ENCODE measurements at places on chromosomes 1 and 21.

DNA sequence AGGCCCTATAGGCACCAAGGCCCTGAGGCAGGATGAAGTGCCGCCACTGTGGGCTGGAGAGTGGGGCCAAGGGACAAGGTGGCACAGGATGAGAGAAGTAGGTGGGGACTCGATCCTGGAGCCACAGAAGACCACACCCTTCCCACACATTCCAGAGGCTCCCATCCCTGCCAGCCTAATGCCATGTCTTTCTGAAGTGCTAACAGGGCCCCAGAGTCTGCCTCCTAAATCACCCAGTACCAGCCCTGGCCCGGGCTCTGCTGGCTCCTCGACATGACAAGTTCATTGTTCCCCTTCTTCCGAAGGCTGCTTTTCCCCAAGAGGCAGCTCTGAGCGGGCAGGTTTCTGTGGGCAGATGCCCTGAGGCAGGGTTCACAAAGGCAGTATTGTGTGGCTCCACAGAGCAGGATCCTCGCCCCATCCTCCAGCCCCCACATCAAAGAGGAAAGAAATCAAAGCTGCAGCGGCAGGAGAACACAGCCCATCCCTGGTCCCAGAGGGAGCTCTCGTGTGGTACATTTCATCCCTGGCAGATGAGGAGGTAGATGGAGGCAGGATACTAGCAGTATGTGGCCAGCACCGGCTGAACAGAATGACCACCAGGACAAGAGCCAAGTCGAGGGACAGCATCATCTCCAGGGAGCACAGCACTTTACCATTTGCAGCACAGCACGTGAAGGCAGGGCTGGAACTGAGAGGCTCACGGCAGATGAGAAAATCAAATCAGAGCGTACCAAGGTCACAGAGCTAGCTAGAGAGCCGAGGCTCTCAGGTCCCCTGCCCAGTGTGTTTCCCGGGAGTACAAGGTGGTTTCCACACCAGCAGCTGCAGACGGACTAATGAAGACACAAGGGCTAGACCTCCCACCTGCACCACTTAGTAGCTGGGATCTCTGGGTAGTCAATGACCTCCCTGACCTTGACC, 64.8 kb downstream of the SYF2 start:
- DNase-seq: no peak

DNA sequence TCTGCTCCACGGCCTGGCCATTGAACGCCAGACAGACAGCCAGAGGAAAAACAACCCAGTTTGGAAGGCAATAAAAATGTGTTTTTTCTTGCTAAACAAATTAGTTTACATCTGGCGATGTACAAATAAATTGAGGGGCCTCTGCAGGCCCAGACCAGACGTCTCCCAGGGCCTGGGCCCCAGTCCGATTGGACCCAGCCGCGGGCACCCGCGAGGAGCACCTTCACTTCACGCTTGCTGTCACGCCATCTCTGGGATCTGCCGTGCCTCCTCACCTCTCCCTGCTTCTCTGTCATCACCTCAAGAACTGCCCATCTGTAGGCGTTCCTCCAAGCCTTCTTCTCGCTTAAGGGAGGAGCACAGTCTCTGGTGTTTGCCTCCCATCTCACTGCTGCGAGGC, 61.5 kb downstream of the GLIS1 start:
- no peak for DNase-seq

DNA sequence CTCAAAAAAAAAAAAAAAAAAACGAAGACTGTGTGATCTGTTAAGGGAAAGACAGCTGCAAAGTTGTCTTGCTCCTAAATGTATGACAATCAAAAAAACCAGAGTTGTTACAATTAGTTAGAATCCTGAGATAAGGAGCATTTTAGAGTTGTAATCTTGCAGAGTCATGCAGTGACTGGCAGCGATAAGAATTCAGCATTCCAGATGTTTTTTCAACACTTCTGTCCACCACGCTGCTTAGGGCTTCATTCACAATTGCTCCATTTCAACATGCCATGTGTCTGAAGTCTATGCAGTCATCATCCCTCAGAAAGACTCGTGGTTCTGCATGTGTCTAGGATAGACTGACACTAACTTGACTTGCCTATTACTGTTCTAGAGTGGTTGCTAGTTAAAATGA, 102.4 kb upstream of the BACE2 start:
- DNase-seq: no peak

DNA sequence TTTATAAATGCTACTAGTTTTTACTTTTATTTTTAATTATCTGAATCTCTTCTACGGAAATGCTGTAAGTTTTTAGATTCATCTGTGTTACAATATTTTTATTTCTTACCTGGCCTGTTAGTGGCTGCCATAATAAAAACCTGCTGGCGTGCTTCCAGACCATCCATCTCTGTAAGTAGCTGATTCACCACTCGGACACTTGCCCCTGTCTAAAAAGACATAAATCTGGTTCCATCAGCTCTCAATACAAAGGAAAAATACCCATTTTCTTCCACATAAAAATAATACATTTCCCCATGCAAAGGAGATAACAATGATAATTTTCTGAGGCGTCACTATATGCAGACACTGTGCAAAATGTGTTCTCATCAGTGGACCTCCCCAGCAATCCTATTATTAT, 62.0 kb downstream of the NVL start:
- no peak for DNase-seq

DNA sequence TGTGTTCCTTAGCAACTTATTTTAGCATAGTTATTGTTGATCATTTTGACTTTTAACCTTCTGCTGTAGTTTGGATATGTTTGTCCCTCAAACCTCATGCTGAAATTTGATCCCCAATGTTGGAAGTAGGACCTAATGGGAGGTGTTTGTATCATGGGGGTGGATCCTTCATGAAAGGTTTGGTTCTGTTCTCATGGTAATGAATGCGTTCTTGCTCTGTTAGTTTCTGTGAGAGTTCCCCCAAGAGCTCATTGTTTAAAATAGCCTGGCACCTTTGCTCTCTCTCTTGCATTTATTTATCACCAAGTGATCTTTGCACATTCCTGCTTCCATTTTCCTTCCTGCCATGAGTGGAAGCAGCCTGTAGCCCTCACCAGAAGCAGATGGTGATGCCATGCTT, 372.1 kb upstream of the VAMP3 start:
- no peak for DNase-seq
